ENCODE measurements at places on chromosomes 7 and 10.

DNA sequence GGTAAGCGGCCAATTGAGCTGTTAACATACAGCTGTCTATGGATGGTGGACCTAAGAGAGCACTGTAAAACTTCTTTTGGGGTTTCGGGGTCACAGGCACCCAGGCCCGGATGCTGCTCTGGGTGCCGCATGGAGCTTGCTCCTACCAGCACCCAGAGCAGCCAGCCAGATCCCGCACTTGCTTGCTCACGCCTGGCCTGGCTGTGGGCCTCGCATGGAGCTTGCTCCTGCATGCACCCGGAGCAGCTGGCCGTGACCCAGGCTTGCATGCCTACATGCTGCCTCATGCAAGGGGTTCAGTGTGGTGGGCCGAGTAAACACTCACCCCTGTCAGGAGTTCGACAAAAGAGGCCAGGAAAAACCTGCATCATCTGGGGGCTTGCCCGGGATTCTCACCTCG is 896.9 kb downstream of the SORCS1 start:
- DNase-seq = no peak

DNA sequence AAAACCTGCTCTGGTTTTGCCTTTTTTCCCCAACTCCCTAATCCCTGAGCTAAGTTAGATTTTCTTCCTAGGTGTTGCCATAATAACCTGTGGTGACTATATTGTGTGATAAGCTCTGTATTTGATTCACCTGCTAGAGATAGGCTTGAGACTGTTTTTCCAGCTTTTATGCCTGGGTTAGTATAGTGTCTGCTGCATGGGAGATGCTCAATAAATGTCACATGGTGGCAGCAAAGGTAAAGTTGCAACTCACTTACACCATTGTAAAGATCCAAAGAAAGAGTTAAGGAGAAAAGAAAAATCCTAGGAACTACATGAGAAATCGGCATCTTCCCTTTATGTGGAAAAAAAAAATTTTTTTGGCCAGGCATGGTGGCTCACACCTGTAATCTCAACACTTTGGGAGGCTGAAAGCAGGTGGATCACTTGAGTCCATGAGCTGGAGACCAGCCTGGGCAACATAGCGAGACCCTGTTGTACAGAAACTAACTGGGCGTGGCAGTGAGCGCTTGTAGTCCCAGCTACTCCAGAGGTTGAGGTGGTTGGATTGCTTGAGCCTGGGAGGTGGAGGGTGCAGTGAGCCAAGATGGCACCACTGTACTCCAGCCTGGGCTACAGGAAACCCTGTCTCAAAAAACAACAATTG is 3.7 kb downstream of the CCNJ start:
- DNase-seq = no peak

GRCh38 chr10:124587811-124588211 is 126.2 kb downstream of the LHPP start:
- DNase-seq = no peak

- DNase-seq = peak; percentile 11
Measured at GRCh38 chr10:4767033-4767814, 58.8 kb upstream of the AKR1E2 start.

DNA sequence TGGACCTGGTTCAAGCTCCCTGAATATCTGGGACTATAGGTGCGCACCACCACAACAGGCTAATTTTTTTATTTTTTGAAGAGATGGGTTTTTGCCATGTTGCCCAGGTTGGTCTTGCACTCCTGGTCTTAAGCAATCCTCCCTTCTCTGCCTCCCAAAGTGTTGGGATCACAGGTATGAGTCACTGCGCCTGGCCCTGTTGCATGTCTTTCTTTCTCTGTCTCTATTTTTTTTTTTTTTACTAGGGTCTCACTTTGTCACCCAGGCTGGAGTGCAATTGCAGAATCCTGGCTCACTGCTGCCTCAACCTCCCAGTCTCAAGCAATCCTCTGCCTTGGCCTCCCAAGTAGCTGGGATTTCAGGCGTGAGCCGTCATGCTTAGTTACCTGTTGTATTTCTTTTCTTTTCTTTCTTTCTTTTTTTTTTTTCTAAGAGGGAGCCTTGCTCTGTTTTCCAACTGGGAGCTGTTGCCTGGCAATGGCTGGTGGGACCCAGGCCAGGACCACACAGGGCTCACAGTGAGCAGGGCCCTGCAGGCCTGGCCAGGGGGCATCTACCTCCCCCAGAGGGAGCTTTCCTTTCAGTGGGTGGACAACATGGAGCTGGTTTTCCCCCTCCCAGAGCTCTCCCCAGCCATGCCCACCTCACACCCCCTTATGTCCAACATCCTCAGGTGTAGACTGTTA is 6.0 kb downstream of the MYL7 start:
- no peak for DNase-seq

- DNase-seq = no peak
Measured at GRCh38 chr10:75402486-75403143, 1.1 kb upstream of the ZNF503 start.

DNA sequence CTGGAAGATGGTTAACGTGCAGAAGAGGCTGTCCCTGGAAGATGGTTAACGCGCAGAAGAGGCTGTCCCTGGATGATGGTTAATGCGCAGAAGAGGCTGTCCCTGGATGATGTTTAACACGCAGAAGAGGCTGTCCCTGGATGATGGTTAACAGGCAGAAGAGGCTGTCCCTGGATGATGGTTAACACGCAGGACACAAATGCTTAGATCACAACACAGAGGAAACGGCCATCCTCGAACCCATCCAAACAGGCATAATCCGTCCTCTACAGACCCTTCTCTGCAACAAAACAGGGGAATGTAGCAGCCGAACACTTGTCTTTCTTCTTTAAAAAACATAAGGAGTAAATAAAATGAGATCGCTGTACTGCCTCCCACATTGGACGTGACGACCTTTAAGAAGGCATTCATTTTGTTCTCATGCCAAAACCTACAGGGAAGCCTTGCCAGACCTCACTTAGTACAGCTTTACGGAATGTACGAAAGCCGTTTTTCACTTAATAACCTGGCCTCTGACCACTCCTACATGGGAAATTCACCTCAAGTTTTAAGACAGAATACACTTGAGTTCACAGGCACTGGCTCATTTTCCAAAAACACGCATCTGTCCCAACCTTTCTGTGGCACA is 245.2 kb downstream of the ZMYND11 start:
- no peak for DNase-seq

DNA sequence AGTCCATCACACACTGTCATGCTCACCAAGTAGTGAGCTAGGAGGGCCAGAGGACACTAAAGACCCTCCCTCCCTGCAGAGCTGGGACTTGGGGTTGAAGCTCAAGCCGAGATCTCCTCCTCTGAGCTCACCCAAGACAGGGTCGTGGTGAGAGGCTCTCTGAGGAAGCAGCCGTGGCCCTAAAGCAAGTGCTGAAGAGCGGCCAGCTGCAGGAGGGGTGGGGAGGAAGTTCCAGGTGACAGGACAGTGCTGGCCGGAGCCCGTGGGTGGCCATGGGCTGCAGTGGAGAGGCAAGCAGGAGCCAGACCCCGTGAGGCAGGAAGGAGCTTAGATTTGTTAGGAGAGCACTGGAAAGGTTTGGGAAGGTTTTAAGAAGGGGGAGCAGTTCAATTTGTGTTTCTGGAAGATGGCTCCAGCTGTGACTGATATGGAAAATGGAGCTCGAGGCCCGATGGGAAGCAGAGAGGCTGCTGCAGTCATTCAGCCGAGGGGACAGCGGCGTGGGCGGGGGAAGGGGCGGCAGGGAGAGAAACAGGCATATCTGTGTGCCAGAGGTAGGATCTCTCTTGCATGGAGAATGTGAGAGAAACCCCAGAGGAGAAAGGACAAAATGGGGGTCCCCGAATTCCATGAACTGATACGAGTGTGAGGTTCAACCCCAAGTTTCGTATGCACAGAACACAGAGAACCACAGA is 26.9 kb upstream of the DNAAF5 start:
- no peak for DNase-seq

DNA sequence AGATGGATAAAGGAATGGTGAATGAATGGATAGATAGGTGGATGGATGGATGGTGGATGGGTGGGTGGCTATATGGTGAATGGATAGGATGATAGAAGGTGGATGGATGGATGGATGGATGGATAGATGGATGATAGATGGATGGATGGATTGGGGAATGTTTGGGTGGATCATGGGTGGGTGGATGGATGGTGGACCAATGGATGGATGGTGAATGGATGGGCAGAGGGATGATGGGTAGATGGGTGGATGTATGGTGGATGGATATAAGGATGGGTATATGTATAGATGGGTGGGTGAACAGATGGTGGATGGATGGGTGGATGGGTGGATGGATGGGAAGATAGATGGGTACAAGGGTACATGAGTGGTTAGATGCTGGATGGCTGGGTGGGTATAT is 322.4 kb downstream of the ADARB2 start:
- no peak for DNase-seq

DNA sequence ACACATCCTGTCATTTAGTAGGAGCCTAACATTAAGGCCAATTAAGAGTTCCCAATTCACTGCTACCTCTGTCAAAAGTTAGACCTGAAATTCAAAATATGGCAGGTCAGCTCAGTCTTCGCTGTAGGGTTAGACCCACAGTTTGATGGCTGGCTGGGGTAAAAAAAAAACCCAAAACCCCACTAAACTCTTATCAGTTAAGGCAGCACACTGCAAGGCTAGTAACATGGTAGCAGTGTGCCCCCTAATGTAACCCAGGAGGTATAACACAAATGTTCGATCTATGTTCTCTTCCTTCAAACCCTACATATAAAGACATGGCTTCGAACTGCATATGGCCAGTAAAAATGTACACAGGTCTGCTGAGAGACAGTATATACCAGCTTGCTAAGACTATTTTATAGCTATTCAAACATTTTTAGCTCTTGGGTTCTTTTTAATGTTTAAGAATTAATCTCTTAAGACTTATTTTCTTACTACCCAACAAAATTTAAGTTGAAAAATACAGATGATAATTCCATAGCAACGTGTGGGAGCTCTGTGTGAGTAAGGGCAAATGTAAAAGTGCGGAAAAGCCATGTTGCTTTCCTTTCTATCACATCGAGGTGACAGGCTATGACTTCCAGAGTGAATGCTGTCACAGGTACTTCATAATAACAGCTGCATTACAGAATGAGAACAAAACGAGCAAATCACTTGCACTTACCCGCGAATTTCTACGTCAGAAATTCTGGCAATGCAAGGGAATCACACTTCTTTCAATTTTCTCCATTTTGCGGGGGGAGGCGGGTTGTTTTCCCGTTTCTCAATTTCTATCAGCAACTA is 168.4 kb upstream of the IMMP2L start:
- peak; percentile 33 for DNase-seq

GRCh38 chr10:16612115-16612980 is 90.7 kb upstream of the C1QL3 start:
- DNase-seq = peak; percentile 73

GRCh38 chr7:127793582-127793981 is 141.6 kb downstream of the SND1 start:
- no peak for DNase-seq

GRCh38 chr7:16657656-16658279 is 11.8 kb downstream of the BZW2 start:
- no peak for DNase-seq

DNA sequence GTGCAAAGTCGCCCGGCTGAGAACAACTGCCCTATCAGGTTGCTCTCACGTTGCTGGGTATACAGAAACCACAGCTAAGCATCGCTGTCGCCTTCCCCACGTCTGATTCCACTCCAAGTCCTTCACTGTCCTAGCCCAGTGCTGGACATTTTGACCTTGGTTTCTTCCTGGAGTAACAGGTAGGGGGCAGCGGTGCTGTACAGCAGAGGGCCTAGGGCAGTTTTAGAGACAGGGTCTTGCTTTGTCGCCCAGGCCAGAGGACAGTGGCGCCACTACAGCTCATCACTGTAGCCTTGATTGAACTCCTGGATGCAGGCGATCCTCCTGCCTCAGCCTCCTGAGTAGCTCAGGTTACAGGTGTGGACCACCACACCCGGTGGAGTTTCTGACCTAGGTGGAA is 2.6 kb downstream of the CLDN15 start:
- DNase-seq = no peak

- DNase-seq = no peak
Measured at GRCh38 chr10:83410570-83410969, 728.7 kb upstream of the GHITM start.

DNA sequence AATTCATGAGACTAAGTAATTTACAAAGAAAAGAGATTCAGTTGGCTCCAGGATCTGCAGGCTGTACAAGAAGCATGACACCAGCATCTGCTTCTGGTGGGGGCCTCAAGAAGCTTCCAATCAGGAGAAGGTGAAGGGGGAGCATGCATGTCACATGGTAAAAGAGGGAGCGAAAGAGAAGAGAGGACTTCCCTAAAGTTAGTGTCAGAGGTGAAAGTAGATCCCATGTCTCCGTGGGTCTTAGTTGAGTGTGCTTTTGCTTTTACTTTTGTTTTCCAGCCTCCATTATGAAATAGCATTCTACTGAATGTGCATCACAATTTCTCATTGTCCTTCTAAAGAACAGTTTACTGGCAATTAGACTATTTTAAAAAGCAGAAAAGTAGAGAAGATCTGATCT is 213.6 kb upstream of the FZD1 start:
- DNase-seq = no peak

DNA sequence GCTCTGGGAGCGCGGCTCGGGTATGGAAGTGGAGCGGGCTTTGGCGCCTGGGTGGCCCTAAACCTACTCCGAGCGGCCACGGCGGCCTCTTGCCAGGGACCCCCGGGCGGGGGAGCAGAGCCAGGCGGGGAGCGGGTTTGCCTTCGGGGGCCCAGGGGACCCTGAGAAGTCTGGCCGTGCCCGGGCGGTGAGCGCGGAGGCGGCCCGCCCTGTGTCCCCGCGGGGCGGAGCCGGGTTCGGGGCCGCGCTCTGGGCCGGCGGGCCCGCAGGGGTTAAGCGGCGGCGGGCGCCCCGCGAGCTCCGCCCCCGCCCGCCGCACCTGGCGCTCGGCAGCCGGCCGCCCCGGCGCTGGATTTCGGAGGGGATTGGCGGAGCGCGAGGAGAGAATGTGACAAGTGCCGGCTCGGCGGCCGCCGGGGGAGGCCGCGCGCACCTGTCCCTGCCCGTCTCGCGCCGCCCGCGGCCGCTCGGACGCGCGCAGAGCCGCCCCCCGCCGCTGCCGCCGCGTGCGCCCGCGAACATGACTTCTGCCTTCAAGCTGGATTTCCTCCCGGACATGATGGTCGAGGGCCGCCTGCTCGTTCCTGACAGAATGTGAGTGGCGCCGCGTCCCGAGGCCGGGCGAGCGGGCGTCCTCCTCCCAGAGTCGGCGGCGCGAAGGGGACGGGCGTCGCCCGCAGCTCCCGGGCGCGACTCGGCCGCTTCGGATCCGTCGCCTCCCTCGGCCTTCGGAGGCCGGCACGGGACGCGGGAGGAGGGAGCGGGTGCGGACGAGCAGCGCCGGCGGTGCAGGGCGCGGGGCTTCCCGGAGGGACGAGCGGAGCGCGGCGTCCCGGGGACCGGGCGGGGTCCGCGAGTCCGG is at the start of gene CELF2:
TSS of gene CELF2 (plus strand) at position 303 of the 862 bp plus-strand sequence. CDS start at position 521, 218 bp downstream.
- peak; percentile 65 for DNase-seq

DNA sequence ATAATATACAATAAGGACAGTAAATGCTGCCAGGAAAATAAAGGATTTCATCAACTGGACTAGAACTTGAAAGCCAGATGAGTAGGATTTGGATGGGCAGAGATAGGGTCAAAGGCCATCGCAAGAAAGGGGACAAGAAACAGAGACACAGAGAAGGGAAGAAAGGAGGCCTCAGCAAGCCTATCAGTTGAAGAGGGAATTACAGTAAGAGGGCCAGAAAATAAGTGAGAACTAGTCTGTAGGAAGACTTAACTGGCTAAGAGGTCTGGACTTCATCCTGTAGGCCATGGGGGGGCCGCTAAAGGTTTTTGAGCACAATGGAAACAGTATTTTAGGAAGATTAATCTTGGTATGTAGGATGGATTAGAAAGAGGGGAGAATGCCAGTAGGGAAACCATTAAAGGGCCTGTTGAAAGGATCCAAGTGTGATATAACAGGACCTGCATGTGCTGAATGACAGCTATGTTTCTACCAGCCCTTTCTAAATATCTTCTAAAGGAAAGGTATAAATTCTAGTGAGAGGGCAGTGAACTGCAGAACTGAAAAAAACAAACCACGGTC is 174.4 kb downstream of the CHCHD3 start:
- no peak for DNase-seq

Data from neuronal stem cell (in vitro differentiated cells).